BE2C (cell line): ENCODE measurements at places on chromosomes 12 and 14.

DNA sequence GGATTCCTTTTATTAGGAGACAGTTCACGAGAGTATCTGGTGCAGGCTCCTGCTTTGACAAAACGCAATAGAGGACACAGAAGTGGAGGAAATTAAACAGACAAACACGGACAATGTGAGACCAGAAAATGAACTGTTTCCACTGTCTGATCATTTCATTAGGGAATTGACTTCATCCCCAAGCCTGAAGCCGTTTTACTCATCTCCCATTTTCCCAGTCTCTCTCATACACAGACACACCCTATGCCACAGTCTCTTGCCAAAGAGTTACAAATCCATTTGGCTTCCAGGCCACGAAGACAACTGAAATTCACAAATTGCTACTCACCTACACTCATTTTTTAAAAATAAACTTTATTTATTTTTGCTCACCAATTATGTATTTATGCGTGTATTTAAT is 1087.8 kb upstream of the TMEM132C start:
- DNase-seq = no peak

- no peak for DNase-seq
Observed at GRCh38 chr12:119158402-119158801, 20.3 kb upstream of the HSPB8 start.

- DNase-seq = no peak
Observed at GRCh38 chr12:85894653-85895052, 20.6 kb downstream of the NTS start.

GRCh38 chr14:78566859-78567172 is 396.6 kb downstream of the NRXN3 start:
- DNase-seq = no peak

GRCh38 chr14:54722791-54723432 is 156.0 kb downstream of the SAMD4A start:
- peak; percentile 14 for DNase-seq

DNA sequence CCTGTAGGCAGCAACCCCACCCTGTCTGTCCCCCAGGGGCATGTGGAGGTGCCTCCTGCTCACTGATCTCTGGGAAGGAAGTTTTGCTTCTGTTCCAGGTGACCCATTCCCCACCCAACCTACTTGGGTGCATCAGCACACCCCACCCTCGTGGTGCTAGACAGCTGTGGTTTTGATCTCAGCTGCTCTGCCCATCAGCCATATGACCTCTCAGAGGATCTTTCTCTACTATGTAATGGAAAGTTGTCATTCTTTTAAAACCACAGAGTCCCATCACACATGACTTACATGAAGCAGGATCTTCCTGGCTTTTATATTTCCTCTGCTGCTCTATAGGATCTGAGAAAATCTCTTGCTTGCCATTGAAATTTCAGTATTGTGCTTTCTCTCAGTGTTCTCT is 13.5 kb upstream of the KRT82 start:
- no peak for DNase-seq
